Brain (organoid and tissue), 16 donors: ENCODE measurements at places on chromosomes 11 and 22.

GRCh38 chr11:131907371-131907770 is 537.0 kb downstream of the NTM start:
- DNase-seq: no peak

DNA sequence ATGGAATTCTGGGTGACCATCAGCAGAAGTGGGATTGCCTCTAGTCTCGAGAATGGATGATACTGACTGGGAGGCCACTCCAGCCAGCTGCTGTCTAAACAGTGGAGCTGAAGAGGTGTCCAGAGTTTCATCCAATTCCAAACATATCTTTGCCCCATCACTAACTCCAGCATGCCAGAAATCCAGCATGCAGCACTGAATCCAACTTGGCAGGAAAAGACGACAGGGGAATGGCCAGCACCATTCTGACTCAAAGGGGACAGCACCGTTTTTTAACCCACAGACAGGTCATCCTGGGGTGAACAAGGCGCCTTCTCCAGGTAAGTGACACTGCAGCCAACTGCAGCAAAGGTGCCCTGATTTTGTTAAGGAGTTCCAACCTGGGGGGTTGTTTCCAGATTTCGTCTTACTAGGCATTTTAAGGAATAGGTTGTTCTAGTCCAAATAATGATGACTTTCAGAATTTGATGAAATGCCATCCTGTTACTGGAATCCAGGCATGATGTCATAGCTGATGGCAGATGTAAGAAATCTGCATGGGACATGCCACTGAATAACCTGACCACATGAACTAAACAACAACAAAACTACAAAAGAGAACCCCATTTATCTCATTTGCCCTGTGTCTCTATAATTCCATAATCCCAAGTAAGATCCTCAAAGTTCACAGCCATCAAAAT is 32.3 kb downstream of the FEZ1 start:
- DNase-seq: no peak

GRCh38 chr11:129291546-129291945 is 84.1 kb upstream of the BARX2 start:
- peak; percentile 86 for DNase-seq

GRCh38 chr11:73048446-73048845 is 93.7 kb downstream of the FCHSD2 start:
- DNase-seq: no peak

GRCh38 chr11:35629914-35630313 is 11.7 kb downstream of the FJX1 start:
- DNase-seq: no peak

DNA sequence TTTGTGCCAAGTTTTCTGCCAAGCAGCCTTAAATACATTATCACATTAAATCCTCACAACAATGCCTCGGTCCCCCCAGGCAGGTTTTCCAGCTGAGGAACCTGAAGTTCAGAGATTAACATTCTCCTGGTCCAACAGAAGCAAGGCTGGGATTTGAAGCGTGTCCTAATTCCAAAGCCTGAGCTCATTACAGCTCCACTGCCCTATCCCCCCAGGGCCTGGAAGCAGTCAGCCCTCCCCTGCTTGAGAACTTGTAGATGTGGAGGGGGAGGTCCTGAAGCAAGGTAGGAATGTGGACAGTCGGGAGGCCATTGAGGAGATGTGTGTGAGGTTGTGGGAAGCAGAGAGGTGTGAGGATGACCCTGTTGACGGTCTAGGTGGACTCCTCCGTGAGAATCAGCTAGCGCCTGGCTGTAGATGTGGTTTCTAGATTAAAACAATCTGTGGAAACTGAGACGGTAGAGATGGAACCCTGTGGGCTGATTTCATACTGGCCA is 8.1 kb downstream of the GRAMD1B start:
- DNase-seq: no peak

DNA sequence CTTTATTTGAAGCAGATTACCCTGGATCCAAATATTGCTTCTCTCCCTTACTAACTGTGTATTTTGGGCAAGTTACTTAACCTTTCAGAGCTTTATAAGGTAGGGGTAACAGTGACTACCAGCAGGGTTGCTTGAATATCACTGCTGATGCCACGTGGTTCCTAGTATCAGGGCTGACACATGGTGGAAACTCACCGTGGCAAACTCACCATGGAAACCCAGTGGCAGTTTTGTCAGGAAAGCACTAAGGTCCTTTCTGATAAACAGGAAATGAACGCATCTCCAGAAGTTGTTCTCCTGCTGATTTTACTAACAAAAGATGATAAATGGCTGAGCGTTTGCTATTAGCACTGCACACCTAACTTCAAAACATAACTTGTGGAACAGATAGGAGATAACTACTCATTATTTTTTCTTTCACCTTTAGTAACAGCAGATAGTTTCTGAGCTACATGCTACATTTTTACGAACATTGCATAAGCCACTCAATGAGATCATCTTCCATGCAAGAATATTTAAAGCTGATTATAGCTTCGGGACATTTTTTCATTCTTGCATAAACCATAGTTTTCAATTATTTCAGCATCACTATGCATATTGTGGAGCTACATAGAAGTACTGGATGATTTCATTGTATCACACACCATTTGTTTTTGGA is 59.7 kb upstream of the RAG2 start:
- DNase-seq: peak; percentile 16

- DNase-seq: no peak
Measured at GRCh38 chr22:23553438-23553837, 26.7 kb downstream of the IGLL1 start.

- DNase-seq: peak; percentile 90
Measured at GRCh38 chr22:33302049-33302545, 243.9 kb upstream of the SYN3 start.

GRCh38 chr22:46660604-46661201 is 40.5 kb downstream of the GRAMD4 start:
- DNase-seq: peak; percentile 19

GRCh38 chr11:62069374-62069773 is 54.4 kb upstream of the INCENP start:
- DNase-seq: no peak

- no peak for DNase-seq
Measured at GRCh38 chr11:129251067-129251466, 58.9 kb upstream of the ARHGAP32 start.

- no peak for DNase-seq
Measured at GRCh38 chr11:87322568-87322967, 284.8 kb downstream of the TMEM135 start.

- no peak for DNase-seq
Measured at GRCh38 chr22:27930331-27931060, 11.4 kb upstream of the PITPNB start.
